NCI-H1436 (cell line): ENCODE measurements at places on chromosomes 7 and 10.

GRCh38 chr7:127833641-127834040 lies 181.6 kb downstream of the SND1 start:
- no peak for DNase-seq

DNA sequence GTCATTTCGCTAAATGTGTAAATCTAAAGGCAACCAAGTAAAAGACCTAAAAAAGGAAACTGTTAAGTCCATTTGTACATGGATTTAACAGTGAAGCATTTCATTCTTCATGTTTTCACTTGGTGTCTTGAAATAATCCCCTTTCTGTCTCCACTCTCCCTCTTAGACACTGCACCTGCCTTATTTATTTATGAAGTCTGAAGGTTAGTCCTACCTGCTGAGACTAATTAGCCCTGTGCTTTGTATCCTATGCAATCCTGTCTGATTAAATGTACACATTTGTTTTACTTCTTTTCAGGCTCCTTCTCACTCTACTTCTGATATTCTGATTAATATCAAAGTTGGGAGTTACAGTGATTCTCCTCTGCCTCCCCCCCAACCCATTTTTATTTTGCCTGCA lies 1.9 kb upstream of the TCF7L2 start:
- DNase-seq = no peak

GRCh38 chr7:28222636-28223035 lies 42.0 kb upstream of the JAZF1 start:
- no peak for DNase-seq

GRCh38 chr10:67664942-67665341 lies 31.1 kb downstream of the CTNNA3 start:
- no peak for DNase-seq

- no peak for DNase-seq
Observed at GRCh38 chr10:43231523-43232078, 35.3 kb downstream of the RASGEF1A start.

DNA sequence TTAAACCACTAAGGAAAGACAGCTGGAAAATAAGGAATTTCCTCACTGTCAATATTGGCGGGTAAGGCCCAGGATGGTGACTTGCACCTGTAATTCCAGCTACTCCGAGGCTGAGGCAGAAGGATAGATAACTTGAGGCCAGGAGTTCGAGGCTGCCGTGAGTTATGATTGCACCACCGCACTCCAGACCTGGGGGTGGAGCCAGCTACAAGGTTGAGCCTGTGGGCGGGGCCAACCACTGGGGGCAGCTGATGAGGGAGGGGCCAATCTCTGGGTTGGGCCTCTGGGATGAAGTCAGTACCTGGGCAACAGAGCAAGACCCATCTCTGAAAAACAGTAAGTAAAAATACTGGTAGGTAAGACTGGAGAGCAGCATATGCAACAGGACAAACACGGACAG lies 80.1 kb upstream of the ADO start:
- no peak for DNase-seq

GRCh38 chr7:43071604-43072003 lies 40.8 kb upstream of the HECW1 start:
- DNase-seq = no peak

GRCh38 chr10:116753759-116754158 lies 11.4 kb upstream of the HSPA12A start:
- peak; percentile 76 for DNase-seq

DNA sequence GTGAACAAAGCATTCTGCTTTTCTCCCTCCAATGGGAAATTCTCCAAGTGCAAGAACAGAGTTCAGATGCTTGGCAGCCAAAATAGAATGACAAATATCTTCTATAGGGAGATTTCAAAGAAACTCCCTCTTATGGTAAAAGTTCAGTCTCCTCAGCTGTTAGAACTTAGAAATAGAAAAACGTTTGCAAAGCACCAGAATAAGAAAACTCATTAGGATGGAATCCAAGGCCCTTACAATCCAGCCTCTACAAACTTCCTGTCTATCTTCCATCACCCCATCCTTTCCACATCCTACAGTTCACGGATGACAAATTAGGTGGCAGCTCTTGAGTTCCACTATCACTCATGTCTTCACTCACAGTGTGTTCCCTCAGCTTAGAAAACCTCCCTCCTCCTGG lies 25.7 kb downstream of the FAM13C start:
- DNase-seq = no peak

DNA sequence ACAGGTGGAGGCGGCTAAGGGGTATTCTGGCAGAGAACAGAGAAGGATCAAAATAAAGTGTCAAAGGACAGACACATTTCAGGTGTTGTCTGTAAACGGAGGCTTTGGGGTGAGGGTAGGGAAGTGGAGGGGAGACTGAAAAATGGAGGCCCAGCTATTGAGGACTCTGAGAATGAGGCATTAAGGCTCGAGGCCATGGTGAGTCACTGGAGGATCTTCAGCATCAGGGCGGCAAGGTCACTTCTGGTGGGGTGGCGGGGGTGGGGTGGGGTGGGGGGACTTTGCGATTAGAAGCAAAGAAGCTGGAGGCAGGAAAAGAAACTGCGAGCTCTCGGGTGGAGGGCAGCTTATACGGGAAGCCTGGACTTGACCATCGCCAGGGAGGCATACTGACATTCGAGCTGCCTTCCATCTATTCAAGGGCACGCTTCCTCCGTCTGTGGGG lies 58.4 kb upstream of the PCGF5 start:
- DNase-seq = no peak

DNA sequence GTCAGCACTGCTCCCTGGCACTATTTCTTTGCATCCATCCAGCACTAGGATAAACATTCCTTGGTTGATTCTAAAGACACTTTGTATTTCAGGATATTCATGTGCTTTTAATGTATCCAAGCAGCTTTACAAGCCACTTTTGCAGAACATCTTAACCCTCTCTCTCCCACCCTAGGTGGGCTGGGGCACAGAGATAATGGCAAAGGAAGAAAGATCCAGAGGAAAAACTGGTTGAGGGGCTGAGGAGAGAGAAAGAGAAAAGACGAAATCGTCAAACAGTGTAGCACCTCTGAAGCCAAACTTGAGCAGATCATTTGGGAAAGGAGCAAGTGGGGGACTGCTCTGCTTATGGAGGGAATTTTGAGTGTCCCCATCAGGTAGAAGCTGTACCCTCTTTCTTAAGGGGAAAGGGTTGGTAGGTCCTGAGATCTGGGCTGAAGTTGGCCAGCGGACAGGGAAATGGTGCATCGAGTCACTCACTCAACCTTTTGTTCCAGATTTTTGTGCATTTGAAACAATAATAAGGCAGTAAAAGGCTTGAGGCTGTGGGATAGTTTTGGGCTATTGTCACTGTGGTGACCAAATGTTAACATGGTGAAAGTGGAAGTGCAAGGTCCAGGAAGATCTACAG lies 4.2 kb upstream of the HOXA13 start:
- DNase-seq = no peak

GRCh38 chr7:17058568-17058967 lies 176.8 kb upstream of the AGR3 start:
- DNase-seq = no peak

DNA sequence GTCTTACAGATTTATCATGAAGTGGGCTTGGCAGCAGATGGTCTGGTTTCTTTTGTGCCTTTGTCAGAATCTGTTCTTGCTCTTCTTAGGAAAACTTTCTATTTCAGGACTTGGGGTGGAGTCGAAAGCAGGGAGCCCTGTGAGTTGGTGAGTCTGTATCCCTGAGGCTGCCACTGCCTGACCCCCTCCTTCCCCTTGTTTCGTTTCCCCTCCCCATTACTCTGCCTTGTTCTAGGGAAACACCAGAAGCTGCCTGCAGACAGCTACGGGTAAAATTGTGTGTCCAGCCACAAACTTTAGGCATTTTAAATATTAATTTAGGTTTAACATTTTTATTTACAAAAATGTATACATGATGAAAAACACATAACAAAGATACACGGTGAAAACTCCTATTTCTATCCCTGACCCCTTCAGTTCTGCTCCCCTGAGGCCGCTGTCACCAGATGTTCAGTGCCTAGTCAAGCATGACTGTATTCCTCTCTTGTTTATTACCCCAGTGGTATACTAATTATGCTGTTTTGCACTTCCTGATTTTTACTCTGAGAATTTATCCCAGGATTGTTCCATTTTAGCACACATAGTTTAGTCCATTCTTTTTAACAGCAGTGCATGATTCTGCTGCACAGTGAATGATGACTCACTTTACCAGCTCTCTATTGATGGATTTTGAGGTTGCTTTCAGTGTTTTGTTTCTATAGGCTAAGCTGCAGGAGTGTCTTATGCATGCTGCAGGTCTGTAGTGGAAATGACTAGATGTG lies 9.1 kb downstream of the TSPAN14 start:
- DNase-seq = no peak

GRCh38 chr7:130996833-130997231 lies 262.8 kb upstream of the KLF14 start:
- peak; percentile 41 for DNase-seq

- DNase-seq = no peak
Observed at GRCh38 chr10:8992009-8992408, 937.5 kb downstream of the GATA3 start.

DNA sequence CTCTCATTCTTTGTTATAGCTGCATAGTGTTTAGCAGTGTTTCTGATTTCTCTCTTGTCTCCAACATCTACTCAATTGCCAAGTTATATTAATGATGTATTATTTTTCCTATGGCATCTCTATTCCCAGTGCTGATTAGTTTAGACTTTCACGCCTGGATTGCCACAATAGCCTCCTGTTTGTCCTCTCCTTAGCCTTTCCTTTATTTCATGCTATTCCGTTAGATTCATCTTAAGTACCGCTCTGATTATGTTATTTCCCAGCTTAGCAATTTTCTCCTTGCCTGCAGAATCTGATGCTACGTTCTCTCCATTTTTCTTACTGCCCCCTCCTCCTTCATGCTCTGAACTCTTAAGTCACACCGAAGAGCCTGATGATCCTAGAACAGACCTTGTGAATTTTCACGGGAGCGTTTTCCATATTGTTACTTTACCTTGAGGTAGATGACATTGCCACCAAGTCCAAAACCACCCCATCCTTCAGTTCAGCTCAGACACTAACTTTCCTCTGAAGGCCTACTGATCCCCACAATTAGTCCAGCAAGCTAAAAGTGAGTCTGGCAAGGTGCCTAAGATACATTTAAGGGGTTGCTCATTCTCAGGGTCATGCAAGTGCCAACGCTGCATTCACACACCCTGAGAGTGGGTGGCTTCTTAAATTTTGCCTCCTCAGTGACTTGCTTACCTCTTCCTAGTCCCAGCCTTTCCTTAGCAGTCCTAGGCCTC lies 6.6 kb upstream of the NRF1 start:
- no peak for DNase-seq

DNA sequence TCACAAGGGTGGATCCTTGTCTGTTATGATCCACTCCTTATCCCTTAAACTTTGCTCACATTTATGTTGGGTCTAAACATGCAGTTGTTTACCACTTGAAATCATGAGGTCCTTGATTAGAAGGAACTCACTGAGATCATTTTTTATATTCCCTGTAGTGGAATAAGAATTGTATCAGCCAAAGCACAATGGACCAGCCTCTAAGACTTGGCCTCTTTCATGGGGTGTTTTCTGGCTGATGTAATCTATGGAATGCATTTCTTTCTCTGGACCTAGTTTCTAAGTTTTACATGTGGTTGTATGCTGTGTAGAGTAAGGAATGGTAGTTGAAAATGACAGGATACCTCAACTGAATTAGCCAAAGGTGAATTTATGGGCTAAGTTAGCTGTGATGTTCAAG lies 376.6 kb downstream of the SORCS3 start:
- DNase-seq = no peak

GRCh38 chr7:35430547-35431153 lies 176.8 kb upstream of the TBX20 start:
- DNase-seq = no peak
